GM12878 (cell line): ENCODE measurements at places on chromosomes 4 and X.

DNA sequence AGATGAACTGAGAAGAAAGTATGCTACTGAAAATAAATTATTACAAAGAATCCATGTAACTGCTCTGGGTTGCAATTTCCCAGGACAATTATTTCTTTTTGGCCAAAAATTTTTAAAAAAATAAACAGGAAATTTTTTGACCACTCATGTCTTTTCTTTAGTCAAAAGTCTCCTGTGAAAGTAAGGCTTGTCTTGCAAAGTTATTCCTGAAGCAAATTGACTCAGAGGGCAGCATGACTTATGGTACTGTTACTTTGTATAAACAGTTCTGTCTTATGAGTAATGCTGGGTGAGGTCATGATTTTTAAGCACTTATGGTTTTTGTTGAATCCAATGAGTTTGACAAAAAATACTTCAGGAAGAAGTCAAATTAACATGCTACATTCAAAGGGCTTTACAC lies 292.8 kb upstream of the ARSJ start:
- DNase-seq, result no peak

DNA sequence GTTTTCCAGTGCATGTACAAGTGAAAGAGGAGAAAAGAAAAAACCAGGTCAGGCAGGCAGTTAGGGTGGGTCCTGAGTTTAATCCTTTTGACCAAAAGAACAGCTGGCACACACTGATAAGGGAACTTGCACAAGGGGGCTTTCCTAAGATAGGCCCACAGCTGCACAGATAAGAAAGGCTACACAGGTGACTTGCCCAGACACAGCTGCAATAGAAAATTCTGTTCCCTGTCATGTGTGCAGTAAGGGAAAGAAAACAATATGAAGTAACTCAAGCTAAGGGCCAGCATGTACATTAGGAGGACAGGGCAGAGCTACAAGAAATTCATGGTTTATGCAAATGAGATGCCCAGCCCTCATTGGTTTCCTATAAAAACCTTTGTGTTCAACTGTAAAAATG lies 32.9 kb downstream of the LUZP4 start:
- no peak for DNase-seq

GRCh38 chr4:96099031-96099430 lies 259.1 kb downstream of the PDHA2 start:
- no peak for DNase-seq

DNA sequence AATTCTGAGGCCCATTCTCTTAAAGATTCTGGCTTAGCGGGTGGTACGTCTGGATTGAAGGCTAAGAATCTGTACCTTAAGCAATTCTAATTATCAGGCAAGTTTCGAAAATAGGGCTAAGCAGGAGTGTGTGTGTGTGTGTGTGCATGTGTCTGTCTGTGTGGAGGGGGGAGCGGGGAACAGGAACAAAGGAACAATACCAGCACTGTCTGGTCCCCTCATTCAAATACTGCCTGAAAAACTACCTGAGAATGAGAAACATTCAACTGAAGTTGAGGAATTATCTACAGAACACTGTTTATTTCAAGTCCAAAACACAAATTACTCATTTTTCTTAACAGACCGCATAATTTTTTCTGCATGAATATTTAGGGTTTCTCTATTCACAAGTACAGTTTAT lies 18.6 kb downstream of the PGRMC2 start:
- no peak for DNase-seq

DNA sequence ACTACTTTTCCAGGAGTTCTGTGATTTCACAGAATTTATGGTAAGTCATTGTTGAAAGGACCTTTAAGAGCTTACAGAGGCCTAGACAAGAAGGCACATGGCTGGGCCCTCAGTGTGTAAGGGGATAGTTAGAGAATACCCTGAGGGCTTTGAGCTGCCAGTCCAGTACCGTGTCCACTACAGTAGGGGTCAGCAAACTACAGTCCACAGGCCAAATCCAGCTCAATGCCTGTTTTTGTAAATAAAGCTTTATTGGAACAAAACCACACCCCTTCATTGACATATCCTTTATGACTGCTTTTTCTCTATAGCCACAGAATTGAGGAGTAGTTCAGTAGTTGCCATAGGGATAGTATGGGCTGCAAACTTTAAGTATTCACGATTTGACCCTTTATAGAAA lies 176.2 kb downstream of the MID1 start:
- DNase-seq, result no peak

DNA sequence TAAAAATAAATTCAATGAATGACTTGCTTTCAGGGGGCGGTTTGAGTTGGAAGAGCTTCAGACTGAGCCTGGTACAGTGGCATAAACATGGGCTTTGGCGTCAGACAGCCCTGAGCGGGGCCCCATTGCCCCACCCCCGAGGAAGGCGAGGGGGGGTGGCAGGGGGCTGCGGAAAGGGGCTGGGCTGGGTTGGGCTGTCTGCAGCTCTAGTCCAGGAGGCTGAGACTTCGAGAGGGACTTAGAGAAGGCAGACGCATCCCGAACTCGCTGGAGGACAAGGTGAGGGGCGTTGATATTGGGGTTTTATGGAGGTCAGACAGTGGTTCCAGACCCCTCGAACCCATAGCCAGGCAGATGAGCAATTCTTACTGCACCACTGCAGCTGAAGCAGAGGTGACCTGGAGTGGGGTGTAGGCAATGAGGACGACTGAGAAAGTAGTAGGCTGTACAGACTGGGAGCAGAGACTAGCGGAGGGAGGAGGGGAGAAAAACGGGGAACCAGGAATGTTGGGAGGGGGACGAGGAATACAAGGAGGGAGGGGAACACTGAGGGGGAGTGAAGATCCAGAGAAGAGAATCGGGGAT lies at the start of gene MAGED2:
TSS of gene MAGED2 (plus strand) at position 222 of the 585 bp plus-strand sequence. CDS start 1,587 bp downstream, outside the sequence.
- no peak for DNase-seq

DNA sequence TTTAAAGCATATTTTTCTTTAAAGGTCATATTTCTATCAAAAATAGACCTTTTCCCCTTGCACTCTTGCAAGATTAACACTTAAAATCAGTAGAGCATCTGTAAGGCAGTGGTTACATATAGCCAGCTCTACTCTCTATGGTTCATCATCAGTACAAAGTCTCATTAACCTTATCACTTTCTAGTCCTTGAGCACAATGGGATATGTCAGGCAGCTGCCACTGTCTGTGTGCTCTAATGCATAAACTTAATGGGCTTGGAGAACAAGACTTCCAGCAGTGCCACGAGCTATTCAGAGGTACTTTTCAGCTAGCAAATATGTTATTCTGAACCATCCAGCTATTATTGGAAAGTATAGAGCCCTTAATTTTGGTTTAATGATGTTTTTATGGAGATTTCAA lies 393.7 kb downstream of the GASK1B start:
- no peak for DNase-seq

GRCh38 chrX:53713987-53714579 lies 27.6 kb upstream of the HUWE1 start:
- DNase-seq, result peak; percentile 52

- DNase-seq, result no peak
Measured at GRCh38 chrX:132848296-132848970, 110.0 kb downstream of the HS6ST2 start.

DNA sequence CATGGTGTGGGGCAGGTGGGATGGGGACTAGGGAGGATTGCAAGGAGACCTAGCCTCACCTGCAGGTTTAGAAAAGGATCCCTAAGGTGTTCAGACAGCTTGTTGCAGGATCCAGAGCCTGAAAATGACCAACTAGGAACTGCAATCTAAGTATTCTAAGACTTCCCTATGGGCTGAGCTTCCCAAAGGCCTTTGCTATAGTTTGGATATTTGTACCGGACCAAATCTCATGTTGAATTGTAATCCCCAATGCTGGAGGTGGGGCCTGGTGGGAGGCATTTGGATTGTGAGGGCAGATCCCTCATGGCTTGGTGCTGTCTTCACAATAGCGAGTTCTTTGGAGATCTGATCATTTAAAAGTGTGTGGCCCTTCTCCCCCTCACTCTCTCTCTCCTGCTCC lies 52.1 kb downstream of the GPC3 start:
- DNase-seq, result no peak

DNA sequence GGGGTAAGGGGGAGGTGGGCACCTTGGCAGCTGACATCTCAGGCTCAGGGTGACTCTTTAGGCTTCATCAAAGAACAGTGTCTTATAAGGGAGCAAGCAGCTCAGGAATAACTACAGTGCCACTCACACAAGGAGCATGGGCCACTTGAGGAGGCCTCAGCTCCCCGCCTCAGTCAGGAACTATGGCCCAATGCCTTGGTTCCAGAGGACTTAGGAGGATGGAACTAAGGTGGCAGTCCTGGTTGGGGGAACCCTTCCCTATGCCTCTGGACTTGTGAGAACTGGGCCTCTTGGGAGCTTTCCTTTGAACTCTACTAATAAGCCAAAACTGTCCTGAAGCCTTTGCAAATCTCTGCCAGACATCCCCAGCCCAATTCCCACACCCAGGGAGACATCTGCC lies 160.6 kb downstream of the EFNB1 start:
- no peak for DNase-seq

- no peak for DNase-seq
Measured at GRCh38 chrX:20265726-20266681, 705 bp downstream of the RPS6KA3 start.

DNA sequence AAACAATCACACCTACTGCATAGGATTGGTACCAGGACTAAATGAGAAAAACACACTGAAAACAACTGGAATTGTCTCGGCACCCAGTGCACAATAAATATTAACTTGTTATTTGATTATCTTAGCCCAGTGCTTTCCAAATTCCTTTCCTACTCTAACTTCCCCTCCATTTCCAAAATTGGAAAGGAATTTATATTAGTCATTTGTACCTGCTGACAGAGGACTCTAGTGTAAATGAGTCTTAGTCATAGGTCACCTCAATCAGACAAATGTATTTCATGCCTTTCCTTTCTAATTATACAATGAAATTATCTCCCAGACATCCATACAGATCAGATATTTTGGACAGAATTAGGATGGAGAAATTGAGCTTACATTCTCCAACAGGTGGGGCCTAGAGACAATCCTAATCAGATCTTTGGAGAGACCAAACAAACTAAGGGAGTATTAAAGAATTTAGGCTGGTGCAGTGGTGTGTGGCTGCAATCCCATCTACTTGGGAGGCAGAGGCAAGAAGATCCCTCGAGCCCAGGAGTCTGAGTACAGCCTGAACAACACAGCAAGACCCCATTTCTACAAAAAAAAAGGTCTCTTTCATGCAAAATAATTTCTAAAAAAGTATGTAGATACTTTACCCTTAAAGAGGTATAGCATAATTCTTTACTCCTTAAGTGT lies 10.1 kb downstream of the SH3D19 start:
- no peak for DNase-seq

DNA sequence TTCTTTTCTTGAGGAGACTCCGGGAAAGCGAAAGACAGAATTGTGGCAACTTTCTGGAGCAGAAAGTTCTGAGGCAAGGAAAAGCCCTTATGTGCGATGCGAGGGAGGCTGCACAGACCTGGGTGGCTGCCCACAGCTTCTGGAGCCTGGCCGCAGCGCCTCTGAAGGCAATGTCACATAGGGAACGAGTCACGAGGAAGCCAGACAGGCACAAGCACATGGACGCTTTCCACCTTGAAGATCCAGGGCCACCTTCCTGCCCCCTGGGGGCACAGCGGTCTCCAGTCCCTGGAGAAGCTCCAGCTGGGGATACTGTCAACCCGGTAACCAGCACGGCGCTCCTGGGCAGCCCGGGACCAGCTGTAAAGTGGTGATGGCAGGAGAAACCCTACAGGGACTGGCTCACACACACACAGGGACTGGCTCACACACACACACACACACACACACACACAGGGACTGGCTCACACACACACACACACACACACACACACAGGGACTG lies 69.8 kb downstream of the MTNR1A start:
- no peak for DNase-seq

- DNase-seq, result no peak
Measured at GRCh38 chr4:8216443-8217245, 17.6 kb downstream of the SH3TC1 start.

DNA sequence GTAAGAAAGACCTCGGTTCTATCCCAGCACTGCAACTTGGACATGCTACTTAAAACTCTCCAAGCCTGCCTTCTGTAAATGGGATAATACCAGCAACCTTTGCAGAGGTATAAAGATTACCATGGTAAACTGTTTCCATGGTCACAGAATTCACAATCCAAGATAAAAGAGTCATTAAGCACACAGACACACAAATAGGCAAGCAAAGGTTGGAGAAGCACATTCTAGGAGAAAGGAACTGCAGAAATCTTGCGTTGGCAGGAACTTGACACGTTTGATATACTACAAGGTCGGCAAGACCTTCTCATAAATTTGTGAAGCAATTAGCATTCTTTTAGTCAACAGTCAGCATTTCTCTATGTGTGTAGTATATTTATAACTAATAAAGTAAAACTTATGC lies 12.3 kb upstream of the CHRNA9 start:
- DNase-seq, result no peak

GRCh38 chr4:77493829-77494551 lies 111.6 kb upstream of the CXCL13 start:
- no peak for DNase-seq

- no peak for DNase-seq
Measured at GRCh38 chr4:112916868-112917267, 132.6 kb upstream of the ANK2 start.

- no peak for DNase-seq
Measured at GRCh38 chr4:101593666-101594065, 196.9 kb upstream of the BANK1 start.

DNA sequence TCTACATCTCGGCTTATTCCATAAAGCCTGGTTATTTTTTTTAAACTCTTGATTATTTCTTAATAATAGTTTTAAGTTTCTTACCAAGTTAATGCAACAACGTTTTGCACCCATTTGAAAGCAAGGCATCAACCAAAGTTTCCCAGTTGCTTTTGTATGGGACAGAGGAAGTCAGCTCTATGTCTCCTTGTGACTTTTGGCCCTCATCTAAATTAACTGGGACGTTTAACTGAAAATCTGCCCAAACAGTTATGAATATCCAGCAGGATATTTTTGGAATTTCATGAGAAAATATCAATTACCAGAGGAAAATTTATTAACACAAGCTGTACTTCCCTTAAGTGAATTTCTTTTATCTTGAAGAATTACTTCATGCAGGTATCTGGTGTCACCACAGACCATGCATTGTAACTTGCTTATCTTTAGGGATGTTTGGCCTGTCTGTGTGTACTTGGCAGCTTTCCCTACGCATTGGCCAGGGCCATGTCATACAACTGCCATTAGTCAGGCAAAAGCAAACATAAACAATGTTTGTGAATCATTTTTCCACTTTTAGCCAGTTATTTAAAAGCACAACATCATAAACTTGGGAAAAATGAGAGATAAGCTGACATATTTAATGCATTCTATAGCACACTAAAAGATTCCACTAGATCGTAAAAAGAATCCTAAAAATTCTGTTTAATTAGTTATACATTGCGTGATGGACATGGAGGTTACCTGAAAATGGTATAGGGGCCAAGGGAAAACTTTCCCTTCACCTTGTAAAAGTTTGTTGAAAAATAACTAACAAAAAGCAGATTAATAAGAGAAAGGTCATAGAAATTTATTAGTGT lies 101.4 kb upstream of the PDE5A start:
- DNase-seq, result no peak

- no peak for DNase-seq
Measured at GRCh38 chr4:181987392-181987791, 255.8 kb upstream of the TENM3 start.

DNA sequence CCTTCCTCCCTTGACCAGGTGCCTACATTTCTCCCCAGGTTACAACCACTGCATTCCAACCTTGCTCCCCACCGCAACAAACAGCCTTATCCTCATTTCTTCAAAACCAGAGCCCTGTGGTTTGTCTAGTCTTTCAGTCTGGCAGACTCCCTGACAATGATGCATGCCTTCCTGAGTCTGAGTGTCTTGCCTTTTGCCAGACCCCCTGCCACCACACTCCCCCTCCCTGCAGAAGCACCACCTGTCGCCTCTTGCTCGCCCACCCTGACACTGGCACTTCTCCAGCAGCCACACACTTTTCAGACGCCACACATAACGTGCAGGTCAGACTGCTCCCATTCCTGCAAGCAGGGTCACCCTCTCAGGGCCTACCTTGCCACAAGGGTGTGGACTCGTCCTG lies 349.2 kb upstream of the NOCT start:
- DNase-seq, result no peak
